ENCODE measurements at places on chromosomes 16 and 17.

GRCh38 chr17:52709724-52710123 is 551.2 kb upstream of the CA10 start:
- no peak for DNase-seq

DNA sequence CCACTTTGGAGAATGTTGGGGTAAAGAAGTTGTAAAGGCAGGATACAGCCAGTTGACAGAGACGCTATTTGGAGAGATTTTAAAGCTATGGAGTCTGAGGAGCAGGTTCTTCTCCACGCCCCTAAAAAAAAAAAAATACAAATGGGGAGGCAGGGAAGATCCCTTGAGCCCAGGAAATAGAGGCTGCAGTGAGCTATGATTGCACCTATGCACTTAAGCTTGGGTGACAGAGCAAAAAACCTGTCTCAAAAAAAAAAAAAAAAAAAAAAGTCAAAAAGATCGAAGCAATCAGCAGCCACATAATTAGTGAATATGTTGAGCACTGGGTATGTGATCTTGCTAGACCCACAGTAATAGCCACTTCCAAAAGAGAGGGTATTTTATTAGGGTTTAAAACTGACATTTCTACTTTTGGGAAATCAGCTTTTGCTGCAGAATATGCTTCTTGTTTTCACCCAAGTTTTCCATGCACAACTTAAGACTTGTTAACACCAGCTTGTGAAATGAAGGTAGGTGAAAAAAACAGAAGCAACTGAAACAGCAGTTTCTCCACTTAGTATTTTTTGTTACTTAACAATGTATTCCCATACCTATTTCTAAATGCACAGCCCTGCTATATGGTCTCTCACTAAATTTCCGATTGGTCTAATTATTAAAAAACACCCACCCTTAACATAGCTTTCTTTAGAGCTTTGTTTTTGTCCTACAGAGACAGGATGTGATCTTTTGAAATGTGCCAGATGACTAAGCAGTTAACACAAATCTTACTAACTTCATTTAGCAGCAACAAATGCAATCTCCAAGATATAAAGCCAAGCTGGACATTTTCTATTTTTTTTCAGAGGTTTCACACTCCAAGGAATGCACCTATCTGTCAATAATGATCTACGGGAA is 2.5 kb upstream of the ARL6IP1 start:
- peak; percentile 35 for DNase-seq

DNA sequence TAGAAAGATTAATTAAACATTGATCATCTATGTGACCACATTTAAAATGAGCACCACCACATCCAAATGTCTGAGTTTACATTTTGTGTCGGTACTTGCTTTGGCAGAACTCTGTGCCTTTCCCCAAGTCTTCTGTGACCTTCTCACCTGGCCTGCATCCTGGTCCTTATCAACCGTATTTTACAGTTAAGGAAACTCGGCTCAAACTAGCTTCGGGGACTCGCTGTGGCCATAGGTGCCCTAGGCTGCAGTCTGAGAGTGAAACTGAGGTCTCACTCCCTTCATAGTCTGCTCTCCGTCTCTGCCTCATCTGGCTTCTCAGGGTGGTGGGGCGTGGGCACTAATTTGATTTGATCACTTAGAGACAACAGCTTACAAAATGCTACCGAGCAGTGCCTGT is 555.5 kb downstream of the WWOX start:
- no peak for DNase-seq

DNA sequence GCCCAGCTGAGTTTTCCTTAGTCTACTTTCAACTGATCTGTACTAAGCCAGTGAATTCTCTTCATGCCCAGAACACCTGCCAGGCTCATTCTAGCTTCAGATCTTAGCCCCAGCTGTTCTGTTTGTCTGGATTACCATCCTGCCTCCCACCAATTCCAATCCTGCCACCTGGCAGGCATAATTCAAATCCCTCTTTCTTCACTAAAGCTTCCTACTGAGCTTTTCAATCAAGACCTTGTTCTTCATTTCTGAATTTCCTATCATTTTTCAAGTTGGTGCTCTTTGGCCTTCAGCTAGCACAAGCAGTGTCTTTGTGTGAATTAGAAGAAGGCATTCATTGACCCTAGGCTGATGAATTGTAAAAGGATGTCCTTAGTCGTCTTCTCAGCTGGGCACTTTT is 357.6 kb downstream of the UTP18 start:
- DNase-seq: no peak

GRCh38 chr16:53713403-53714204 is 9.6 kb downstream of the FTO start:
- no peak for DNase-seq

DNA sequence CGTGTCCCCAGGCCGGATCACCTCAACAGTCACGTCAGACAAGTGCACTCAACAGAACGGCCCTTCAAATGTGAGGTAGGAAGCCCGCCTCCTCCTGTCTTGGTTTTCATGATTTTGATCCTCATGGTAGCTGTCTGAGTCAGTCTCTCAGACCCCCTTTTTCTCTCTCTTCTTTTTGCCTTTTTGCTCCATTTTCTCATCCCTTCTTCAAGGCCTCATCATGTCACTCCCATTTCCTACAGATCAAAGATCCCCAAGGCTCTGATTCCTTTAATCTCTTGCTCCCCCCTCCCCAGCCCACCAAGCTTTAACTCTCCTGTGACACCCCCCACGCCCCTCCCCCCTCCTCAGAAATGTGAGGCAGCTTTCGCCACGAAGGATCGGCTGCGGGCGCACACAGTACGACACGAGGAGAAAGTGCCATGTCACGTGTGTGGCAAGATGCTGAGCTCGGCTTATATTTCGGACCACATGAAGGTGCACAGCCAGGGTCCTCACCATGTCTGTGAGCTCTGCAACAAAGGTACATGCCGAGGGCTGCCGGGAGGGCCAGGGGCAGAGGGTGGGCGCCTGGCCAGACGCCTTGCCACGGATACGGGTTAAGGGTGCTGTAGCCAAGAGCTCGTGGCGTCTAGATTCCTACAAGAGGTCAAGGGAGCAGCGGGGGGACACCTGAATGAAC is 2.0 kb downstream of the MAZ start:
- DNase-seq: no peak

DNA sequence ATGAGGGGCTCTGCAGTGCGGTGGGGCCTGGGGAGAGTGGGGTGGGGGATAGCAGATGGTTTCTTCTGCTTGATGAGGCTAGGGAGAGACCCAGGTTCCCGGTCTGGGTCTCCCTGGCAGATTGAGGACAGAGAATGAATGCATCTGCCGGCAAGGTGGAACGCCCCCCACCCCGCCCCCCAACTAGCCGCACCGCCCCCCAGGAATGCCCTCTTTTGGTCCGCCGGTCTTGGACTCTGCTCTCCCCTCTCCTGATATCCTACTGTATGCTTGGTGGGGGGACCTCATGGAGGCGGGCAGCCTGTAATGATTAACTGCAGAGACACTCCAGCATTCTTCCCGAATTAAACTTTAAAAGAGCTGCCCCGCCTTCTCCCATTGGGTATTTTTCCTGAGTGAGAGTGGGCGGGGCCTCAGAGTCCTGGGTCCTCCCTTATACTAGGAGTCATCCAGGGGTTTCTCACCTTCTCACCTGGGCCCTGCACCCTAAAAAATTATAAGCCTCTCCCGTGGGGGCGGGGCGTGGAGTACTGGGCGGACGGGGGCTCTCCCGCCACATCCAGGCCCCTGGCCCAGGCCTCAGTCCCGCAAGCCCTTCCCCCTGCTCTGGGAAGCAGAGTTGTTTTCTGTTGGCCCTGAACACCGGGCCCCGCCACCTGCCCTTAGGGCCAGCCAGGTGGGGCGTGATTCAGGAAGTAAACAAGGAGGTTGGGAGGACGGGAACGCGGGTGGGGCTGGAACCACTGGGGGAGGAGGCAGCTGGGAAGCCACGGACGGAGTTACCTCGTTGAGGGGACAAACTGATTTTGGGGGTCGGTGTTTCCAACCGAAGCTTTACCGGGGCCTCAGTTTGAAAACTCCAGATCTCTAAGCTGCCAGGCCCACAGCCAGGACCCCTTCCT is 1.5 kb downstream of the GRB7 start:
- DNase-seq: peak; percentile 45

GRCh38 chr17:66892246-66892645 is 57.3 kb downstream of the CACNG5 start:
- no peak for DNase-seq

- no peak for DNase-seq
Observed at GRCh38 chr17:48246612-48247011, 139.0 kb downstream of the SNX11 start.

DNA sequence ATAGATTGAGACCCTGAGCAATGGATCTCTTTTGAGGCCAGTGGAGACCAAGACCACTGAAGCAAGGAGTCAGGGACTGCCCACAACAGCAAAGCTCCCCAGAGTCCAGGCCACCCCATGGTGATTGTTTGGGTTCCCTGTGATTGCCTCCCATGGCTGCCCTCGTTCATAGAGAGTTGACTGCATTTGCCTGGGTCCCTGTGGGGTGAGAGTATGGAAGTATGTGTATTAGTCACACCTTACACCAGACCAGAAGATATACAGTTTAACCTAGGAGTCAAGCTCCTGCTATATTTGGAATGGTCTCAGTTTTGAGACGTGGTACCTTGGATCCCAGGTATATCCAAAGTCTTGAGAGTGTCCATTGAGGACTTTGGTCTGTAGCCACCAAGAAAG is 20.2 kb downstream of the HLF start:
- DNase-seq: no peak

DNA sequence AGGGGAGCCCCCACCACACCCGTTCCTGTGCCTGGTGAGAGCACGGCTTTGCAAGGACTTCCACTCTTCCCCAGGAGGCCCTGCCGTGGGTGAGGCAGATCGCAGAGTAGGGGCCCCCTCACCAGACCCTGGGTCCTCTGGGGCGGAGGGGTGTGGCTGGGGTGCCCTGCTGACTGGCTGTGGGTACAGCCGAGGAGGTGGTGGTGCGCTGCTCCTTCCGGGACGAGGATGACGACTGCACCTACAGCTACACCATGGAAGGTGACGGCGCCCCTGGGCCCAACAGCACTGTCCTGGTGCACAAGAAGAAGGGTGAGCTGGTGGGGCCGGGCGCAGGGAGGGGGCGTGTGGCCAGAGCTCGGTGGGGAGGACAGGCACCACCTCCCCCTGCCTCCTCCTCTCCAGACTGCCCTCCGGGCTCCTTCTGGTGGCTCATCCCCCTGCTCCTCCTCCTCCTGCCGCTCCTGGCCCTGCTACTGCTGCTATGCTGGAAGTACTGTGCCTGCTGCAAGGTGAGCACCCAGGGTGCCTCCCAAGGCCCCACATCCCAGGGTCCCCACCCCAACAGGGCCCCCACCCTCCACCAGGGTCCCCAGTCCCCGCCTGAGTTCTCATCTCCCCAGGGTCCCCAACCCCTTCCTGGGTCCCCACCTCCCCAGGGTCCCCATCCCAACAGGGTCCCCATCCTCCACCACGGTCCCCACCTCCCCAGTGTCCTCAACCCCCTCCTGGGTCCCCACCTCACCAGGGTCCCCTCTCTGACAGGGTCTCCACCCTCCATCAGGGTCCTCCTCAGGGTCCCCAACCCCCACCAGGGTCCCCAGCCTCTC is 16.1 kb downstream of the ITGB4 start:
- DNase-seq: no peak

DNA sequence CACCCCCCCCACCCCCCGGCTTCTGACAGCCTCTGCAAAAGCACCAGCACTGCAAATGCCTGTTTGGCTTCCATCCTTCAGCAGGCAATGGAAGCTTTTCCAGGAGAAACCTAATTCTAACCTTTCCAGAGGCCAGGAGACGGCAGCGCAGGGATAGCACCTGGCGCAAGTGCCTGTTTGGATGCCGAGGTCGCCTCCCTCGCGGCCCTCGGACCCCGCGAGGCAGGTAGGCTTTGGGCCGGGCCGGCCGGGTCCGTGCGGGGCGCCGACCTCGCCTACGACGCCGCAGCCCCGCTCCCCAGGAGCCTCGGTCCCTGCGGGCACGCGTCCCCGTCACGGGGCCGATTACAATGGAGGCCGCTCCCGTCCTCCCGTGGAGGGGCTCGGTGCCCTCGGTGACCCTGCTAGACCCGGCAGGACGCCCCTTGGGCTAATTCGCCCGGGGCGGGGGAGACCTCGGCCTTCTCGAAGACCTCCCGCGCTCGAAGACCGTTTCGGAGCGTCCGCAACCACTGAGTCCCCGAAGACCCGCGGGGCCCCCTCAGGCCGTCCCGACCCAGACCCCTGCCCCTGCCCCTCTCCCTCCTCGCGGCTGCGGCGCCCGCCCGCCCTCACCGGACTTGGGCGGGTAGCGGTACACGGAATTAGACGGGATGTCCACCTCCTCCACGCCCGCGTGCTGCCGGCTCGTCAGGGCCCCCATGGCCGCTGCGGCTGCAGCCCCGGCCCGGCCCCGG is 587 bp downstream of the RNF157 start:
- no peak for DNase-seq

- DNase-seq: no peak
Observed at GRCh38 chr17:30568117-30568430, 90.9 kb downstream of the GOSR1 start.

GRCh38 chr16:11755022-11755760 is 12.5 kb upstream of the TXNDC11 start:
- no peak for DNase-seq

DNA sequence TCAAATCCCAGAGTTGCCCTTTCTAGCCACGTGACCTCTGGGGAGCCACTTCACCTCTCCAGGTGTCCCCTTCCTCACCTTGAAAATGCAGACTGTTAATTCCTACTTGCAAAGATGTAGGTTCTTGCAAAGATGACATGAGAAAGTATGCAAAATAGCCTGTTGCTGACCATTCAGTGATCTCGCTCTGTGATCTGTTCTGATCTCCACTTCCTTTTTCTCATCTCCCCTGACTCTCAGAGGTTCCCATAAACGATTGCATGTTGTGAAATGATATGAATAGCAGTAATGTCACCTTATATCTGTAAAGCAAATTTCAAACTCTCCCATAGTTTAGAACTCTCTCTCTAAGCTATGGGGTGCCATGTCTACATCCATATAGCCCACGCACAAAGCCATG is 182.3 kb downstream of the TMEM132E start:
- DNase-seq: no peak

DNA sequence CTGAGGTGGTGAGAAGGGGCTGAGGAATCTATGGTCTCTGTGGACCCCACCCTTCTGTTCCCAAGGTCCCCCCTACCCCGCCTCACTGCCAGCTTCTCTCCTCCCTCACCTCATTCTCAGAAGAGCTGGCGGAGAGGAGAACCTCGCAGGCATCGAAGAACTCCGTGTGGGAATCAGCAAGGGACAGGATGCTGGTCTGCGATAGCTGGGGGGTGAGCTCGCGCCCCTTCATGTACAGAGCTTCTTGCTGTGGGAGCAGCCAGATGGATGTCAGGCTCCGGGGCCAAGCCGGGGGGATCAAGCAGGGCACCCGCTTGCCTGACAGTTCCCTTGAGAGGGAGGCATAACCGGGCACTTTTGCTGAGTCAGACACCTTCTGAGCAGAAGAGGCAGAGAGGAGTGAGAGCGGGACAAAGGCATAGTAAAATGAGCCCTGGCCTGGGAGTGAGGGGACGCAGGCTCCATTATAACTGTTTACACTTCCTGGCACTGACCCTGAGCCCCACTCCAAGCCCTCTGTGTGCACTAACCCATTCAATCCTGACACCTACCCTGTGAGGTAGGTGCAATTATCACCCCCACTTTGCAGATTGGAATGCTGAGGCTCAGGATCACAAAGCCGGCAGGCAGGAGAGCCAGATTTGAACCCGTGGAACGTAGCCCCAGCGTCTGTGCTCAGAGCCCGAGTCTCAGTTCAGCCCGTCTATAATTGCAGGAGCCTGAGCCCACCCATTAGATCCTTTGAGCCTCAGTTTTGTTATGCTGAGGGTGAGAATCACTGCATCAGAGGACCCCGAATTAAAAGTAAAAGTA is 6.3 kb downstream of the OSBPL7 start:
- no peak for DNase-seq

GRCh38 chr16:8630255-8630953 is 8.9 kb downstream of the METTL22 start:
- no peak for DNase-seq

GRCh38 chr17:31051506-31051905 is 43.3 kb upstream of the NF1 start:
- no peak for DNase-seq

GRCh38 chr17:50584116-50584515 is 23.6 kb downstream of the CACNA1G start:
- DNase-seq: no peak

Measured in OCI-LY7 (cell line).